ENCODE measurements at places on chromosomes 1 and 21.
A peak's percentile ranks its signal among the peaks of the same experiment; 100 is the strongest.

DNA sequence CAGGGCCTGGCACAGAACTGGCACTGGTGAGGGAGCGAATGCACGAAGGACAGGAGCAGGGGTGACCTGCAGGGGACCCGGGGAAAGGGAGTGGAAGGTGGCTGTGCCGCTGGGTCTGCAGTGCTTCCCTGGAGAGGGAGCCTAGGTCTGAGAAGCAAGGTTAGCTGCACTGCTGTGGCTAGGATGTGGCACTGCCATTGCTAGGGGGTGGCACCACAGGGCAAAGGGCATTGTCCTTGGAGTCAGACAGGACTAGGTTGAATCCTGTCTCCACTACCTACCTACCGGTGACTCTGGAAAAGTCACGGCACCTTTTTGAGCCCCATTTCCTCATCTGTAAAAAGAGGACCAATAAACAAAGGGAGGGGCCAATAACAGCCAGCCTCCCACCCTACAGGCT, 28.3 kb downstream of the SLC1A7 start:
- no peak for DNase-seq

DNA sequence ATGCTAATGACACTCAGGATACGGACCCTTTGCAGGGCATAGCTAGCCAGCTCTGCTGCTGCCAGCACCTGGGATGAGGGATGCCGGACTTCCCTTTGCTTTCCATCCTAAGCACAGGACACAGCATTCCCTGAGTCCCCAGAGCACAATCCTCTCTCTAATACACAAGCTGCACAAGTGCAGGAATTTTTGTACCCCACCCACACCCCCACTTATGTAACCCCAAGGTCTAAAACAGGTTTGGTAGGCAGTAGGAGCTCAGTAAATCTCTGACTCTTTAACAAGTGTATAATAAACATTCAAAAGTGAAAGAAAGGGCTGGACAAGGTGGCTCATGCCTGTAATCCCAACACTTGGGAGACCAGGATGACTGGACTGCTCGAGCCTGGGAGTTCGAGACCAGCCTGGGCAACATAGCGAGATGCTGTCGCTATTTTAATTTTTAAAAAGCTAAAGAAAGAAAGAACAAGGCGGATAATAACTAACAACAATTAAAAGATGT, 42.2 kb upstream of the IGSF3 start:
- DNase-seq, result no peak

DNA sequence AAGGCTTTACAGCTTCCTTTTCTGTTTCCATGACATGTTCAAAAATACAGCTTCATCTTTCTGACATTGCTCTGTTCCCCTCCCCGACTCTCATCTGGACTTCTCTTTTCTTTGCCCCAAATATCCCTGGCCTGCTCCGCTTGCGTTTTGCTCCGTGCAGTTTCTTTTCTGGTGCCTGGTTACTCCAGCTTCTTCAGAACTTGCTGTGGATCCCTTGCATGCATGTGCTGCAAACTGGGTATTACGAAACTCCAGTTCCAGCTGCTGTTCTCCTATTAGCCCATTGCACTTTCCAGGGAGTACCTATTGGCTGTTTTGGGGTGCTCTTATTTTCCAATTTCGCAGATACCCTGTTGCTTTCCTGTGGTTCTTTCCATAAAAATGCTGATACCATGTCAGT, 9.9 kb upstream of the NDC1 start:
- no peak for DNase-seq

DNA sequence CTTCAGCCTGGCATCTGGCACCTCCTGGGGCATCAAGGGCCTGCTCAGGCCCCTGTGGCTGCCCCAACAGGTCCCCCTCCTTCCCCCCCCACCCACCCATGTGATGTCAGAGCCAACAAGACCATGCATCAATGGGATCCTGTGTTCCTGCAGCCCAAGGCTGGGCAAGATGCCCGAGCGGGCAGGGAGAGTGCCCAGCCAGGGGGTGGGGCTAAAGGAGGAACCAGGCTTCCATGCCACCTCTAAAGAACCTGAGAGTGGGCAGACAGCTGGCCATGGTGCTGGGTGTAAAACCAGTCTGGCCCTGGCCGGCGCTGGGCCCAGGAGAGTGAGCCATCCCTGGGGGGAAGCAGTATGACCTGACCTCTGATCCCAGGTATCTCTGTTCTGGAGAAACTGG, 7.6 kb downstream of the COL16A1 start:
- no peak for DNase-seq

DNA sequence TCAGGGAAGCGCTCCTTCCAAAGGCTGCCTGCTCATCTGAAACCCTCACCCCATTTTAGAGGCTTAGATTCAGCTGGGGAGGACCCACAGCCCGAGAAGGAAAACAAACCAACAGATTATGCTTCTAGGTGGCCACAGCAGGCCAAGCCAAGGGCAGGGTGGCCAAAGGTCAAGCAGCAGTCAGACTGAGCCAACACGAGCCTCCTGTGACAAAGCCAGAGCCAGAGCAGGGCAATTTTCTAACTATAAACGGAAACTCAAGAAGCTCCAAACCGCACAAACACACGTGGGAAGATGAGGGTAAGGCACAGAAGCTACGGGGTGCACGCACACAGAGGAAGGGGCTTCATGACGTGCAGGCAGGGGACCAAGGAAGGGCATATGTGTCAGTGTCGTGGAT, 64.1 kb downstream of the PLEKHA6 start:
- DNase-seq, result no peak

- no peak for DNase-seq
These were observed 28.0 kb upstream of the PLEKHG5 start for GRCh38 chr1:6519491-6519934.

DNA sequence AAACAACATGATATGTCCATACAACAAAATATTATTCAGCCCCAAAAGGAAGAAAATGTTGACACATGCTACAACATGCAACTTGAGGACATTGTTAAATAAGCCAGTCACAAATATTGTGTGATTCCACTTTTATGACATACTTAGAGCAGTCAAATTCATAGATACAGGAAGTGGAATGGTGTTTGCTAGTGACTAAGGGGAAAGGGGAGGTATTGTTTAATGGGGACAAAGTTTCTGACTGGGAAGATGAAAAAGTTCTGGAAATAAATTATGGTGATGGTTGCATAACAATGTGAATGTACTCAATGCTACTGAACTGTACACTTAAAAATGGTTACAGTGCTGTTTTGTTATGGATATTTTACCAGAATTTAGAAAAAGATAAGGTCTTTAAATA, 77.7 kb downstream of the RHOU start:
- DNase-seq, result no peak

- DNase-seq, result peak; percentile 40
These were observed 776 bp downstream of the ITSN1 start for GRCh38 chr21:33642896-33643657.

DNA sequence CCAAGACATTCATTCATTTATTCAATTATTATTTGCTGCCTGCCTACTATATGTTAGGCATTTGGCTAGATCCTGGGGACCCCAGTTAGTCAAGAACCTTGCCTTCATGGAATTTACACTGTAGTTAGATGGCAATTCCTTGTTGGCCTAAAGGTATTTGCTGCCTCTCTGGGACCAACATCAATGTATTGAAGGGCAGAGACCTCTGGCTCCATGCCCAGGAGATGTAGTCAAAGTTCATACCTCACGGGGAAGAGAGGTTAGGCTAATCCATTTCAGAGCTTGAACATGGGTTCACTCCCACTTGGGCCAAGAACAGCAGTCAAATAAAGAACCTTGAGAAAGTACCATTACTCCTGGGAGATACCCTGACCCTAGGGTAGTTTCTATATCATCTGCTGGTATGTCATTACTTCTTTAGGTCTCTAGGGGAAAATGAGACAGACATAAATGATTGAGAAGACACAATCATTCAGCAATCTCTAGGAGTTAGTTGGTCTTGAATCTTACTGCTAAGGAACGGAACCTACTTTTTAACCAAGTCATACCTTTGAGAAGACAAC, 32.0 kb downstream of the SORT1 start:
- no peak for DNase-seq

- no peak for DNase-seq
These were observed 1.2 kb downstream of the NEXN start for GRCh38 chr1:77889671-77890070.

- DNase-seq, result no peak
These were observed 69.5 kb downstream of the SERINC2 start for GRCh38 chr1:31482482-31483011.

DNA sequence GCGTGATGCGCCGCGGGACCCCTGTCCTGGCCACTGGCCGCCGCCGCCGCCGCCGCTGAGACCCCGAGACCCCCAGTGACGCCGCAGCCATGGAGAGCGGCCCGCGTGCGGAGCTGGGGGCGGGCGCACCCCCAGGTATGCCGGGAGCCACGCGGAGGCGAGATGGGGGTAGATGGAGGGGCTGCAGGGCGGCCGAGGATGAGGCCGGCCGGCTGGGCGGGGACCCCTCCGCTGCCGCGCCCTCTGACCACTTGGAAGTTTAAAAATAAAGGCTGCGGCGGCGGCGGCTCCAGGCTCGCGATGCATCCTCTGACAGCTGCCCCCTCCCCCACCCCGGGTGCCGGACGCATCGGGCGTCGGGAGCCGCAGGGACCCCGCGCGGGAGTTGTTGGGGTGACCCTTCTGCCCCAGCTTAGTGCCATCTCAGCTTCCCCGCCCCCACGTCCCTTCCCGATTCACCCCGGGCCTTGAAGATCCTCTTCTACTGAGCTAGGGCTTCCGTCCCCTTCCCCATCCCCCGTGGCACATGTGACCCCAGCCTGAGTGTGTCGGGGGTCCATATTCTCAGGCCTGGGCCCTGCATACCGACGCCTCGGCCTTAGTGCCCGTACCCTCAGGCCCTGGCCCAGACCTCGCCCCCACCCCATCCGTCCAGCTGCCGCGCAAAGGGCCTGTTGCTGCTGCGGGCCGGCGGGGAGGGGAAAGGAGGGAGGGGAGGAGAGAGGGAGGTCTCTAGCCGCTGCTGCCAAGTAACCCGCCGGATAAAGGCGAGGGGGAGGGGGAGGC, 562 bp downstream of the MAP7D1 start:
- DNase-seq, result peak; percentile 68

- no peak for DNase-seq
These were observed at the start of gene LAMC2 for GRCh38 chr1:183185941-183186490. TSS of gene LAMC2 (plus strand) at chr1:183186264. CDS start at chr1:183186353, 89 bp downstream.

Measured in GM20000 (cell line).